ENCODE measurements at places on chromosomes 16 and 17.

- DNase-seq = no peak
These were observed 295.7 kb upstream of the FOXF1 start for GRCh38 chr16:86214326-86215232.

GRCh38 chr16:4382795-4383357 is 11.2 kb downstream of the VASN start:
- no peak for DNase-seq

DNA sequence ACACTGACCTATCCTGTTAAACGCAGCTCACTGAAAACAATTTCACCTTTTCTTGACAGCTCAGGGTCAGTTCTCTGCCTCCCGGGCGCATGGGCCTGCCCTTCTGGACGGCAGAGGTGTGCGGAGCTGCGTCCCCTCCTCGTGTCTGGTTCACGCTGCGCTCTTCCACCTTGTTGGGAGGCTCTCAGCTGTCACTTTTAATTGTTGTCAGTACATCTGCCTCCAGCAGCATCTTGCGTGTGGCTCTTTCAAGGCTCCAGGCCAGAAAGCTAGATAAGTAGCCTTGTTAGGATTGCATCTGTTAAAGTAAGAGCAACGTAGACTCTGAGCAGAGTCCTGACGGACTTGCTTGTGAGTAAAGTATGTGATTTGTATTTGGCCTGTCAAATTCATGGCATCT is 59.4 kb downstream of the MGAT5B start:
- DNase-seq = no peak

GRCh38 chr17:57889892-57890856 is 40.3 kb upstream of the MRPS23 start:
- no peak for DNase-seq

GRCh38 chr16:8887431-8887765 is 5.2 kb downstream of the LITAFD start:
- DNase-seq = no peak

- DNase-seq = no peak
These were observed 25.9 kb downstream of the CLUH start for GRCh38 chr17:2685696-2686095.

GRCh38 chr16:5007256-5007655 is 26.5 kb downstream of the NAGPA start:
- DNase-seq = no peak

- DNase-seq = no peak
These were observed 130.8 kb downstream of the XYLT1 start for GRCh38 chr16:17339764-17340541.

- DNase-seq = no peak
These were observed 1.4 kb downstream of the BAIAP2 start for GRCh38 chr17:81036197-81036941.

DNA sequence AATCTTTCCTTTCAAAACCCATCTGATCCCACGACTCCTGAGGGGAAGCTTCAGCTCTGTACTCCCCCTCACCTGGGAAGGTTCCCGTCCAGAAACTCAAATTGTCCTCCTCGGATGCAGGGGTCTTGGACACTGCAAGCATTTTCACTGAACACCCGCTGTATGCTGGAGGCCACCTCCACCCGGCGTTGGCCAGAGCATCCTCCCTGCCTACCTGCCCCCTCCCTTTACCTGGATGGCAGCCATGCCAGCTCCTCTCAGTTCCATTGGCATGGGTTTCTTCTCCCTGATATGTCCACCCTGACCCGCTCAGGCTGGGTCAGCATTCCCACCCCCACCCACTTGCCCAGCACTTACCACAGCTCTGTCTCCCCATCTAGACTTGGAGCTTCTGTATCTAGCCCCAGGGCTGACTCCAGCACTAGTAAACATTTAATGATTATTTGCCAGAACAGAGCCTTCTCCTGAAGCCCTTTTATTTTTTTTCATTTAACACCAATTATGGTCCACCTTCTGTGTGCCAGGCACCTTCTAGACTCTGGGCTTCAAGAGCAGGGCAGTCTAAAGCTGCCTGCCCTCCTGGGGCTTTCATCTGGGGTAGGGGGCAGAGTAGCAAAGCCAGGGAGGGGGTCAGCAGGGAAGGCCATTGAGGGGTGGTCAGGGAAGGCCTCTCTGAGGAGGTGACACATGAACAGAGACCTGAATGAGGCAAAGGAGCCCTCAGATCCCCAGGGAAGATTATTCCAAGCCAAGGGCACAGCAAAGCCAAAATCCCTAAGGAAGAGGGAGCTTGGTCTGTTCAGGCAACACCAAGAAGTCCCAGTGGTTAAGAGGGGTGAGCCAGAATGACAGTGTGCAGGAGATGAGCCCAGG is 8.9 kb upstream of the KRT19 start:
- no peak for DNase-seq

DNA sequence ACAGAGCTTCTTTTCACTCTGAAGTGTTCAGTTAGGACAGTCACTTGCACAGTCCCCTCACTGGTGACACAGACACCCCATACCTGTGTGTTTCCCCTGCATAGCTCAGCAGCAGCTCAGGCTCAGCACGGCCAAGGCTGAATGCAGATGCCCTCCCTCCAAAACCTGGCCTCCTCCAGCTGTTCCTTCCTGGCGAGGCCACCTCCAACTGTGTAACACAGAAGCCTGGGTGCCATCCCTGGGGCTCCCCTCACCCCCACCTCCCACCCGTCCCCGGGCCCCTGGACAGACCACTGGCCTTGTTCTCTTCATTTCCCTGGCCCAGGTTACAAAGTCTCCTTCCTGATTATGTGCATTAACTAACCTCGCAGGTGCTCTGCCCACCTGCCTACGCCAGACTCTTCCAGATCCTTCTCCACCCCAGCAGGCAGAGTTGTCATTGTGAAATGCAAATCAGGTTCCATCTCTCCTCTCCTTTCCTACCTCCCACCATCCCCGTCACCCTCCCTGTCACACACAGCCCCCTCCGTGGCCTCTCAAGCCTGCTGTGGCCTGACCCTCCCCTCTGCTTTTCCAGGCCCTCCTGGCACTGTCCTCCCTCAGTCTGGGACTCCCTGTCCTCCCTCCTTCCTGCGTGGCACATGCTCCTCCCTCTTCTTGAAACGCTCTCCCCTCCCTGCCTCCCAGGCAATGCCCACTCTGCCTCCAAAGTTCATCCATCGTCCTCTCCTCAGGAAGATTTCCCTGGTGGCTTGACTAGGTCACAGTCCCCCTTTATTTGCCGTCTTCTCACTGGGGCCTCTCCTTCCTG is 26.4 kb downstream of the MLYCD start:
- DNase-seq = no peak

GRCh38 chr16:57607676-57608461 is 20.6 kb upstream of the ADGRG1 start:
- DNase-seq = no peak

GRCh38 chr17:73759734-73760438 is 115.6 kb upstream of the SDK2 start:
- DNase-seq = no peak

DNA sequence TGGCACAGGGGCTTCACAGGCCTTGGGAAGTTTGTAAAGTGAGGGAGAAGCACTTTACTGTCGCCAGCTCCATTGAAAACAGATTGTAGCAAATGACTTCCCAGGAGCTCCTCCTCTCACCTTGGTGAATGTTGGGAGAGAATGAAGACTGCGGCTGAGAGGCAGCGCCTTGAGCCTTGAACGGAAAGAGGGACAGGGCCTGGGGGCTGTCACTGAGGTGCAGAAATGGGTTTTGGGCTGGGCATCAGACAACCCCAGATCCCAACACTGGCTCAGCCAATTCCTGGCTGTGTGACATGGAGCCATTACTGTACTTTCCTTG is 603 bp upstream of the MRTFB start:
- DNase-seq = no peak

DNA sequence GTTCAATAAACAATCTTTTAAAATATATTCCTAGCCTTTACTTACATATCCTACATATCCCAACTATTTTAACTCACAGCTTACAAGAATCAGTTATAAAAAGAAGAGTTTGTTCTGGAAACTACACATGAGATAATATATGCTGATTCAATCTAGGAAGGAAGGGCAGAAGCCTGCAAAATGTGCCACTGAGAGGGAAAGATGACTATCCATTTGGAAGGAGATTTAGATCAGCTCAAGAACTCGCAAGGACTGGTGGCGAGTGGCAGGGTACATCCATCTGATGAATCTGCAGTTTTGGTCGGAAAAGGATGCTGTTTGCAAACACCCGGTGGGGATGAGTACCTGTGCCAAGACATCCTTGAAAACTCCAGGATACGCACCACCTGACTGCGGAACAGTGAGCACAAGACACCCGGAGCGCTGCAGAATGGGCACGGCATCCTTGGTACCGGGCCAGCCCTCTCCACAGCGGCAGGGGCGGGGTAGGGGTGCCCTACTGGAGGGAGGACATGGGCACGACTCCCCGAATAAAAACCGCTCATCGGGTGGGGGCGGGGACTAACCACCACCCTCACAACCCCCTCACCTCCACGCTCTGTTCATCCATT is 723 bp downstream of the TRIM37 start:
- peak; percentile 32 for DNase-seq

DNA sequence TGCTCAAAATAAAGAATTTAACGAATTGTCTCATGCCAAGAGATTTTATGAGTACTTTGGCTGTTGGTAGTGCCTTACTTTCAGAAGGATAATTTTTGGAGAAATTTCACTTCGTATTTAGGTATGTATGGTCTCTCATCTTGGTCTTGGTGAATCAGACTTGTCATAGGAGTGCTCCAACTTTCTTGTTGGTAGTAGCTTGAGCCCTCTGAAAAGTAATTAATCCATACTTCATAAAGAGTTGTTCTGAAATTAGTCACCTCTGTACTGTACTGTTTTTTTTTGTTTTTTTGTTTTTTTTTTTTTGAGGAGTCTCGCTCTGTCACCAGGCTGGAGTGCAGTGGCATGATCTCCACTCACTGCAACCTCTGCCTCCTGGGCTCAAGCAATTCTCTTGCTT is 11.6 kb downstream of the ZNRF1 start:
- no peak for DNase-seq

- DNase-seq = peak; percentile 36
These were observed 90.6 kb upstream of the CDH5 start for GRCh38 chr16:66275775-66276428.
